ENCODE measurements at places on chromosomes 12 and 14.

- DNase-seq: no peak
Measured at GRCh38 chr12:1873531-1874510, 44.6 kb downstream of the CACNA2D4 start.

GRCh38 chr14:32940711-32941667, 2.3 kb downstream of the NPAS3 start:
- no peak for DNase-seq

GRCh38 chr12:92554158-92555073, 148.4 kb upstream of the PLEKHG7 start:
- no peak for DNase-seq

DNA sequence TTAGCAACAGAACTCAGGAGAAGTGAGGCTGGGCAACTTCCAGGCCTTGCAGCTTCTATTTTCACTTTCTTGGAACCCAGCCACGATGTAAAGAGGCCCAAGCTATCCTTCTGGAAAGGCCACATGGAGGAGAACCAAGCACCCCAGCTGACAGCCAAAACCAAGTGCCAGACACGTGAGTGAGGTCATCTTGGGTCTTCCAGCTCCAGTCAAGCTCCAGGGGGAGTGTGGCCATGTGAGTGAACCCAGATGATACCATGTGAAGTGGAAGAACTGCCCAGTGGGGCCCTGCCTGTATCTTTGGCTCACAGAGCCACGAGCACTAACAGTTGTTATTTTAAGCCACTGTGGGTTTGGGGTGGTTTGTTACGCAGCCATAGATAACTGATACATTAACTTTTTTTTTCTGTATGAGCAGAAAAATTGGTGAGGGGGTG, 126.8 kb upstream of the MAP1LC3B2 start:
- DNase-seq: no peak

DNA sequence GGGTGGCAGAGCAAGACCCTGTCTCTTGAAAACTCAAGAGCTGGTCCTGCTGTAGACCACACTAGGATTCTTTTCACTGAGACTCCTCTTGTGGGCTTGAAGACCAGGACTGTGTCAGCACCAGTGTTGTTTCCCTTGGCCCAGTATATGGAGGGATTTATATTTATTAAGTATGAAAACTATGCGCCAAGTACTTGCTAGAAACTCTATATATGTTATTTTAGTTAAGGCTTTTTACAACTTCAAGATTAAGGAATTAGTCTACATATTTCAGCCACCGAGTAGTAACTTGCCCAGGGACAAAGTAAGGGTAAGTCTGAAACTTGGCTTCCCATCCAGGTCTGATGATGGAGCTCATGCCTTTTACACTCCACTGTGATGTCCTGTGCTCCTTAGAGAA, 488.4 kb downstream of the PCNX1 start:
- DNase-seq: no peak

GRCh38 chr12:103382736-103383346, 112.9 kb downstream of the C12orf42 start:
- DNase-seq: no peak
